Fibroblast of pulmonary artery (primary cell): ENCODE measurements at places on chromosomes 16 and 17.
A peak's percentile ranks its signal among the peaks of the same experiment; 100 is the strongest.

- DNase-seq = no peak
Measured at GRCh38 chr17:50312308-50312707, 33.6 kb upstream of the XYLT2 start.

GRCh38 chr16:1773703-1774447 lies 941 bp upstream of the MRPS34 start:
- DNase-seq = no peak

GRCh38 chr17:77887464-77888241 lies 70.8 kb upstream of the TNRC6C start:
- DNase-seq = peak; percentile 89

- DNase-seq = peak; percentile 17
Measured at GRCh38 chr17:1362065-1362848, 37.8 kb downstream of the YWHAE start.

GRCh38 chr17:7014995-7015958 lies 2.9 kb downstream of the RNASEK start:
- peak; percentile 50 for DNase-seq

DNA sequence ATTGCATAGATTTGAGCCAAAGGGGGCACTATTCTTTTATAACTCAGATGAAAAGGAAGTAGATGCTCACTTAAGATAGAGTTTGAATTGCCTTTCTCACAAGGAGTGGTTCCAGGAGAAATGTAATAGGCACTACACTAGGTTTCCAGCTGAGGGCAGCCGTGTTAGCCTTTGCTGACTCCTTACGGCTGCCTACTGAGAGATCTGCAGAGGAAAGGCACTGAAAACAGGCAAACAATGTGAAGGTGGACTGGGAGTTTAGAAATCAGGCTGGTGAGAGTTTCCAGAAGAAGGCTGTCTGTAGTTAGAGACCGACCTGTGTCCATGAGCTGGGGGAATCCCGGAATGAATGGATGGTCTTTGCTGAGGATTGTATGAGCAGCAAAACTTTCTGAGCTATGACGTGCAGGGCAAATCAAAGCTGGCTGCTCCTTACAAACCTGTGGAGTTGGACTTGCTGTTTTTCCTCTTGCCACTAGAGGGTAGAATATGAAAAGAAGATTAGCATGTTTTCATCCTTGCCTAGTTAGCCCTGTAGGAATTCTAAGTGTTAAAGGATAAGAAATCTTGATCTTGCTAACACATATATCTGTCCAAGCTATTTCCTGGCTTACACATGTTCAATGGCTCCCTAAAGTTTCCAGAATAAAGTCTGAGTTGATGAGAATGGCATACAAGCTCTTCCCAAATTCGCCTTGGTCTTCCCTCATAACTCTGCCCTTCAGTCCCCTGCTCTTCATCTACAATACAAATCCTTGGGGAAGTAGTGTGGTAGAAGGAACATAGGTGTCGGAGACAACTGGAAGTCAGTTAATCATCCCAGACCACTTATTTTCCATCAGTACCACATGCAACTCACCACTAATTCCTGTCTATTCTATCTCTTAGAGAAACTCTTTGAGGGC lies 20.1 kb upstream of the TAOK1 start:
- DNase-seq = peak; percentile 87
